ENCODE measurements at places on chromosomes 6 and 20. TPM values are rescaled to one million over a fixed set of nuclear protein-coding genes. Genes with fewer than 3 reads are reported as not detected.

Gene EDN1
- 54.8 TPM for total RNA-seq

Gene SIGLEC1
- total RNA-seq = not detected

Gene GABBR1
- 66.3 TPM for total RNA-seq

Gene VSX1
- not detected for total RNA-seq

Gene AKAP12
- total RNA-seq = 115 TPM

GRCh38 chr6:159941286-159942113 is 27.4 kb upstream of the IGF2R start:
- H3K36me3 ChIP-seq = no peaks in the 10 kb centered on the region
- H3K27ac ChIP-seq = no peak overlapping the region
- no peak overlapping the region for H3K4me3 ChIP-seq
- peaks cover 2% of the 10 kb centered on the region for H3K27me3 ChIP-seq

DNA sequence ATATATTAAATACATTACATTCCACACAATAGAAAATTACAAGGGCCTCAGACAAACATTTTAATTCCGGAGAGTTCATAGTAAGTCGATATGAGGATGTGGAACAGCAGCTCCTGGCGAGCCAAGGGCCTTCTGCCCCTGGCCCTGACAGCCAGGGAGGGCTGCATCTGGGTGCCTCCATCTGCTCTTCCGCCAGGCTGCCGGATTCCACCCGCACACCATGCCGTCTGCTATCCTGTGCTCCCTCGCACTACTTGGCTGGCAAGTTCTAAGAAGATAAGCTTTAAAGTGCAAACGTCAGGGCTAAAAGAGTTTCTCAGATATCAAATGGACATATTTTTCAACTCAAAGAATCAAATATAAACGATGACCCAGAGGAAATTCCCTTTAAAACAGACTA is 656.3 kb upstream of the NOX3 start:
- no peaks in the 10 kb centered on the region for H3K36me3 ChIP-seq
- no peak overlapping the region for H3K4me3 ChIP-seq
- no peak for DNase-seq
- H3K27ac ChIP-seq = no peak overlapping the region

DNA sequence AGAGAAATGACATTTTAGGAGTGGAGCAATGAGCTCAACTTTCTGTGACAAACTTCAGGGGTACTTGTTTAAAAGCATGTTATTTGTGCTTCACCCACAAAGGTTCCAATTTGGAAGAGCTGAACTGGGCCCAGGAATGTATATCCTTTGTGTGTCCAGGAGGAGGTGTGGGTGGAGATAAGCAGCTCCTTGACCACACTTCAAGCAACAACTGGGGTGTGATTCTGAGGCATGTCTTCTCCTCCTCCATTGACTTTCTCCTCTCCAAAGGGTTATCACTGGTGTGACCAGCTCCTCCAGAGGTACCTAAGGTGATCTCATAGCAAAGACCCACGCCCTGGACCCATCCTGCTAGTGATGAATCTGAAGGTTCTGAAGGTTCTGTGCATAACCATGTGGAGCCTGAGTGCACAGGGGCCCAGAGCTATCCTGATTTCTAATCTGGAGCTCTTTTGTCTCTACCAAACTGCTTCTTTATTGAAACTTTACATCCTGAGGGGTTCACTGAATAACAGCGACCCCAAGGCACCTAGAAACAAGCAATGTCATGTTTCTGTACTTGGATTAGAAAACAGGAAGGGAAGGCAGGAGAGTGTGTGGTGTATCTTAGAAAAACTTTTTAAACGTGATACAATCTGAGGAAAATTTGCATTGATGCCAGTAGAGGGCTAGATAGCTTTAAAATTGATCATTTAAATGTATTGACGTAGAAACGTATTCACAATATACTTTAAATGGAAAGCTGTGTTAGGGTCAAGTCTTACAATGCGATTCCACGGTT is 60.9 kb upstream of the CD93 start:
- no peaks in the 10 kb centered on the region for H3K27me3 ChIP-seq
- H3K27ac ChIP-seq = peak overlapping the region; percentile 81
- no peak for DNase-seq
- H3K4me3 ChIP-seq = no peak overlapping the region
- H3K4me1 ChIP-seq = peaks cover 69% of the 10 kb centered on the region

- H3K27ac ChIP-seq = no peak overlapping the region
- H3K4me1 ChIP-seq = no peaks in the 10 kb centered on the region
- DNase-seq = no peak
These were observed 11.2 kb downstream of the TAF4 start for GRCh38 chr20:62054451-62054953.

DNA sequence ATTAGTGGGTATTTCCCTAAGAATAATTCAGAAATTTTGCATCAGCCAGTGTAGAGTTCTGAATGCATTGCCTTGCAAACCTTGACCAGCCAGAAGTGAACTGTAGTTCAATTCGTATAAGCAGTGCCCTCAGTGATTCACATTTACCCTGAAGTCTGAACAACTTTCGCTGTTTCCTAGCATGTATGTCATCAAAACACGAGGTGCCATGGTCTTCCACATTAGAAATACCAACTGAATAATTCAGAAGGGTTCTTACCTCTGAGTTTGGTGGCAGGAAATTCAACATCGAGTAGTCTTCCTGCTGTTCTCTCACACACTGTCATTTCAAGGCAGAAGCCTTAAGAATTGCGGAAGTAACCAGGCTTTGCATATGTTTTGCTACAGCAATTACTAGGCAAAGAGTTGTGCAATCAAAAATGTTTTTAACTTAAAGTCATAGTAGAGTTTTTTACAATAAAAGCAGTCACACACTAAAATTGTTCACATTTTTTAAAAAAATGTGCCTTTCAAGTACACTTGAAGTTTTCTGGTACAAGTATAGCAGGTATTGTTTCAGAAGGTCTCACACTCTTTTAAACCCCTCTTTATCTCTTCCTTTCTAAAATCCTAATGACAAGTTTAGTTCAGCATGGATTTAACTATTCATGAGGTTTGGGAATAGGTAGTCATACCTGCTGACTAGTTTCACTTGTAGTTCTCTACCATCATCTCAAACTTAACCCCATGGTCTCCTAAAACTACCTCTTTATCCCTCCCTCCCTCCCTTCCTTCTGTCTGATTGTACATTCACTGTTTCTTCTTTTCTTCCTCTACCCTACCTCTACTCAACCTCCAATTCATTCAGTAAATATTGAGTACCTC is 118.3 kb downstream of the STXBP5 start:
- no peak overlapping the region for H3K27ac ChIP-seq
- H3K36me3 ChIP-seq = peaks cover 4% of the 10 kb centered on the region
- no peaks in the 10 kb centered on the region for H3K4me1 ChIP-seq
- no peak overlapping the region for H3K4me3 ChIP-seq

DNA sequence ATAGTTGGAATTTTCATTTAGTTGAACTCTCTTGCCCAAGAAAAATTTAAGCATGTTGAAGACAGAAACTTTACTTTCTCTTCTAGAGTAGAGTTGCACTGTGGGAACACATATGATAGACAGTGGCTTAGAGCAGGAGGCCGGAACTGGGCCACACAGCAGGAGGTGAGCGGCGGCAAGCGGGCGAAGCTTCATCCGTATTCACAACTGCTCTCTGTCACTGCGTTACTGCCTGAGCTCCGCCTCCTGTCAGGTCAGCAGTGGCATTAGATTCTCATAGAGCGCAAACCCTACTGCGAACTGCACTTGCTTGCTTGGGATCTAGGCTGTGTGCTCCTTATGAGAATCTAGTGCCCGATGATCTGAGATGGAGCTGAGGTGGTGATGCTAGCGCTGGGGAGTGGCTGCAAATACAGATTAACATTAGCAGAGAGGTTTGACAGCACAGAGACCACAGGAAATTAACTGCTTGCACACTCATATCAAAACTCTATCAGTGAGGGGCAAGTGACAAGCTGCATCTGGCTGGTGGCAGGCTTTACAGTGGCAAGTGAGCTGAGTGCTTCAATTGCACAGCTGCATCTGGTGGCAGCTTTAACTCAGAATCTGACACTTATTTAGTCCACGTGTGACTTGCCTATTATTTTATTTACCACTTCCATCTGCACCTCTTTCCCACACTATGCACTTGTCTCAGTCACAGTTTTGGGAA is 174.9 kb upstream of the C6orf118 start:
- H3K36me3 ChIP-seq = no peaks in the 10 kb centered on the region
- H3K27ac ChIP-seq = no peak overlapping the region
- DNase-seq = no peak

GRCh38 chr6:156474507-156475120 is 302.6 kb upstream of the ARID1B start:
- H3K27ac ChIP-seq = no peak overlapping the region
- no peak for DNase-seq
- no peak overlapping the region for H3K4me3 ChIP-seq
- no peaks in the 10 kb centered on the region for H3K36me3 ChIP-seq
- H3K27me3 ChIP-seq = no peaks in the 10 kb centered on the region

- peak overlapping the region; percentile 82 for H3K27ac ChIP-seq
- peak; percentile 42 for DNase-seq
- peaks cover 4% of the 10 kb centered on the region for H3K4me1 ChIP-seq
- H3K4me3 ChIP-seq = peak overlapping the region; percentile 14
These were observed 6.0 kb upstream of the DSP start for GRCh38 chr6:7535498-7535897.

- DNase-seq = no peak
- no peaks in the 10 kb centered on the region for H3K4me1 ChIP-seq
- H3K27ac ChIP-seq = no peak overlapping the region
- peaks cover 5% of the 10 kb centered on the region for H3K27me3 ChIP-seq
- no peak overlapping the region for H3K4me3 ChIP-seq
- no peaks in the 10 kb centered on the region for H3K36me3 ChIP-seq
These were observed 79.4 kb downstream of the DLGAP4 start for GRCh38 chr20:36385503-36385902.
